ENCODE measurements at places on chromosomes 12 and 14.

DNA sequence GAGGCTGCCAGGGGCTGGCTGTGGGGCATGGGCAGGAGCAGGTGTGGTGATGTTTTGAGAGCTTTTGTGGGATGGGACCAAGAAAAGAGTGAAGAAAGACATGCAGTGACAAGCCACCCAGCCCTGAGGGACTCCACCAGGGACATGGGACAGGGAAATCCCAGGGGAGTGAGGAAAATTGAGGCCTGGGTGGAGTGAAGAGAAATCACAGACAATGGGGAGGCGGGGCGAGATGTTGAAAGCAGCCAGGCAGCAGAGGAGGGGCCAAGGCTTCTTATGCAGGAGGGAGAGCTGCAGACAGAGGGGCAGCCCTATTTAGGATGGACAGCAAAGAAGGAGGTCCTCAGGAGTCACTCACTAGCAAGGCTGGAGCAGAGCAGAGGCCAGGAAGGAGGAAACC lies 4.2 kb upstream of the KRT1 start:
- DNase-seq, result no peak

DNA sequence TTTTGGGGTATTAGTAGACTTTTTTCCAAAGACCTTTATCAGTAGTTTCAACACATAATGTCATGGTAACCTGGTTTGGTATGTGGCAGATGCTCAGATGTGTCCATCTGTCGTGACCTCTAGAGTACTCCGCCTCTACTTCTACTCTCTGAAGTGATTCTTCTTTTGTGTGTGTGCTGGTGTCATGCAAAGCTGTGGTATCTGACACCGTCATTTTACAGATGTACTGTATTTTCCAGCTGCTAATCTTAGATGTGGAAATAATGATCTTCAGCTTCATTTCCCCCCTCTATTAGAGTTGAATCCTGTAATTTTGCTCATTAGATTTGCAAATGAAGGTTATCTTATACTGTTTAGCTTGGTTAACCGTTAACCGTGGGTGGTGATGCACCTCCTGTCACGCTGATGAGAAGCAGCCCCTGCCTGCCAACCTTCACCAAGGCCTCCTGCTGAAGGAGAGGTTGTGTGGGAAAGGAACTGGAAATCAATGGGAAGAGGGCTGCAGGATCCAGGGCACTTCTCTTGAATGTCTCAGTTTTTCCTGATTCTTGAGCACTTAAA lies 222.4 kb upstream of the AMIGO2 start:
- no peak for DNase-seq

GRCh38 chr14:56181681-56182085 lies 63.5 kb downstream of the PELI2 start:
- no peak for DNase-seq

DNA sequence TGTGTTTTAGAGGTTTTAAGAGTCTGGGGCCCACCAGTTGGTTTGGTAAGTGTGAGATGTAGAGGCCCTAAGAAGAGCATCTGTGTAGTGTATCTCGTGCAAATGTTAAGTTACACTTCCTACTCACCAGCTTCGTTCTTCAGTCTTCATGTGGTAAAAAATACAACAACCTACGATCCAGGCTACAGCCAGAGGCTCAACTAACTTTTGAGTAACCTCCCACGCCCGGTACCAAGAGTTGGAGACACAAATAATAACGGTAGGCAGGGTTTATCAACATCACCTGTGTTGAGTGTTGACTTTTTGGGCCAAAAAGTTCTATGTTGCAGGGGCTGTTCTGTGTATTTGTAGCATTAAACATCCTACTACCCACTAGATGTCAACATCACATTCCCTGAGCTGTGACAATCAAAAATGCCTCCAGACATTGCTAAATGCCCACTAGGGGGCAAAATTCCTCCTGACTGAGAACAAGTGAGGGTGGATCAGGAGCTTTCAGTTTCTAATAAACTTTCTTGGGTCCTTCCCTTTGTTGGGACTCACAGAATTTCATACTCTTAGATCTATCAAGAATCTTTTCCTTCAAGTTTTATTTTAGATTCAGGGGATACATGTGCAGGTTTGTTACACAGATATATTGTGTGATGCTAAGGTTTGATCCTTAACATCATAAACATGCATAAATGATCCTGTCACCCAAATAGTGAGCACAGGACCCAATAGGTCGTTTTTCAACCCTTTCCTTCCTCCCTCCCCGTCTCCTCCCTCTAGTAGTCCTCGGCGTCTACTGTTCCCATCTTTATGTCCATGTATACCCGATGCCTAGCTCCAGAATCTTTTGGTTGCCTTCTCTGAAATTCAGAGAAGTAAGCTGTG lies 94.7 kb downstream of the SLC2A13 start:
- DNase-seq, result peak; percentile 46

GRCh38 chr14:104664588-104664987 lies 24.8 kb upstream of the INF2 start:
- DNase-seq, result no peak

GRCh38 chr12:123019841-123020138 lies 39.3 kb downstream of the ARL6IP4 start:
- no peak for DNase-seq

GRCh38 chr14:35911097-35911496 lies 85.0 kb downstream of the BRMS1L start:
- DNase-seq, result no peak

- no peak for DNase-seq
Measured at GRCh38 chr14:97275276-97275675, 478.1 kb downstream of the VRK1 start.

DNA sequence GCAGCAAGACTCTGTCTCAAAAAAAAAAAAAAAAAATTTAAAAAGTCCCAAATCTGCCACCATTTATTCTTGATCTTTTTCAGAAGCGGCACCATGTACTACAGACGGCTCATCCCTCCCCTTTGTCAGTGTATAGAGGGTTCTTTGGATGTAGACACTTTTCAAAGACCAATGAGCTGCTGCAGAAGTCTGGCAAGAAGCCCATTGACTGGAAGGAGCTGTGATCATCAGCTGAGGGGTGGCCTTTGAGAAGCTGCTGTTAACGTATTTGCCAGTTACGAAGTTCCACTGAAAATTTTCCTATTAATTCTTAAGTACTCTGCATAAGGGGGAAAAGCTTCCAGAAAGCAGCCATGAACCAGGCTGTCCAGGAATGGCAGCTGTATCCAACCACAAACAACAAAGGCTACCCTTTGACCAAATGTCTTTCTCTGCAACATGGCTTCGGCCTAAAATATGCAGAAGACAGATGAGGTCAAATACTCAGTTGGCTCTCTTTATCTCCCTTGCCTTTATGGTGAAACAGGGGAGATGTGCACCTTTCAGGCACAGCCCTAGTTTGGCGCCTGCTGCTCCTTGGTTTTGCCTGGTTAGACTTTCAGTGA lies 6.5 kb upstream of the ACACB start:
- DNase-seq, result no peak

DNA sequence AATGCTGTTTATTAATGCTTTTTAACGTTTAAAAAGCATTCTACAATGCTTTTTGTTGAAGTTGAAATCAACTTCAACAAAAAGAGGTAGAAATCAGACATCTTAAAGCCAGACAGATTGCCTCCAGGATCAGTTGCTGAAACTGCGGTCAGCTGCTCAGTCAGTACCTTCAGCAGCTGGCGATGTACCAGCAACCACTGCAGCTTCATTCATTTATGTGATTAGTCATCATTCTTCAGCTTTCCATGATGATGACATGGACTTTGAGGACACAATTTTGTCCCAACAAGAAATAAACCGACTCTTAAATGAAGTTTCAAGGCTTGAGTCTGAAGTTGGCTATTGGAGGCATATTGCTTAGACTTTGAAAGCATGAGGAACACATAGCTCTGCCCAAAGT lies 31.5 kb upstream of the NUAK1 start:
- no peak for DNase-seq

GRCh38 chr12:113208041-113208934 lies 13.0 kb upstream of the TPCN1 start:
- no peak for DNase-seq

- no peak for DNase-seq
Measured at GRCh38 chr12:18400186-18400585, 138.9 kb downstream of the PIK3C2G start.

DNA sequence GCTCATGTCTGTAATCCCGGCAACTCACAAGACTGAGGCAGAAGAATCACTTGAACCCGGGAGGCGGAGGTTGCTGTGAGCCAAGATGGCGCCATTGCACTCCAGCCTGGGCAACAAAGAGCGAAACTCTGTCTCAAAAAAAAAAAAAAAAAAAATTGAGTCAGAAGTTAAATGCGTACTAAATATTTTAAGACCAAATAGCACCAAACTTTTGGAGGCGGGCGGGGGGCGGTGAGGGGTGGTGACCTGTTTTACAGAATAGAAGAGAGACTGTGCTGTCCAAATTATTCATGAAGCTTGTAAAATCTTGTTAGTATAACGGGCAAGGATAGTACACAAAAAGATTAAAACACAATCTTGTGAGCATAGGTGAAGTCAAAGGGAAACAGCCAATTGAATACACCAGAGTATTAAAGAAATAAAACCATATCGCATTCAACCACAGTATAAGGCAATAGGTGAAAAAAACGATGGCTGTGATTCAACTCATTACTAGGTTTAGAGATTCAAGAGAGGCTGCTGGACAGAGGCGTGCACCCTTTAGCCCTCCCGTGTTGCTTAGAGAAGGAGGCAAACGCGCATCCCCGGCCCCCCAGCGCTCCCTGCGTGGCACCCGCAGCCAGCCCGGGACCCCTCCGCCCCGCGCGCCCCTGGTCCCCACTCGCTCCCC lies 571 bp downstream of the ZNF891 start:
- no peak for DNase-seq

DNA sequence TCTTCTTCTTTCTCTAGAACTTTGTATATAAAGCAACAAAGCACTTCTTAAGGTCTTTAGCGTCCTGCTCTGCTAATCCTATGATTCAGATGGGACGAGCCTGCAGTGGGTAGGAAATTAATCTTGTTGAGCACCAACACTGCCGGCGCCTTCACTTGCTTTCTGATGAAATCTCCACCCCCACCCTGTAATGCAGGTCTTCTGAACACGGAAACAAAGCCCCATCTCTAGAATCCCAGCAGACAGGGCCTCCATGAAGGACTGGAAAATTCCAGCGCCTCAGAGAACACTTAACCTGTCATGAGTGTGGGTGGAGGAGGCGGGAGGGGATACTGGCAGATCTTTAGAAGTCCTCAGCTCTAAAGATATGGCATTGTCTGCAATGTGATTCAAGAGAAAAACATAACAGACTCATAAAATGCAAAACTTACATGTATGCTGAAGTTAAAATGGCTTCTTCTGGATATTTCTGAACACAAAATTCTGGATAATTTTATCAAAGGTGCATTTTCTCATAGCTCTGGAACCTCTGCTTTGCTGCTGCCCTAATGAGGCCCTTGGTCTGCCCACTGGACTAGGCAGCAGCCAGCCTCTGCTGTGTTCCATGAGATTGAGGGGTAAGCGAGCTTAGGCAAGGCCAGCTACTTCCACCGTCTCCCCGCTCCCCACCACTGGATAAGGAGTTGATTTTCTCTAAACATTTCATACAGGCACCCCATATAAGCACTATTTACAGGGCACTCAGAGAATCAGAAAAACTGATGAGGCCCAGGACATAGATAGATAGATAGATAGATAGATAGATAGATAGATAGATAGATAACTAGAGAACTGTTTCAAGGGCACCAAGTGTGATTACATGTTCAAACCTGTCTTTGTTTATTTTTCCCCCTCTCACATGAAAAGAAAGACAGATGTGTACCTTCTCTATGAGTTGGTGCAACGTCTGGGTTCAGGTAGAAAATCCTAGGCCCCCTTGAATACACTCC lies 43.1 kb downstream of the ZFP36L1 start:
- DNase-seq, result no peak

DNA sequence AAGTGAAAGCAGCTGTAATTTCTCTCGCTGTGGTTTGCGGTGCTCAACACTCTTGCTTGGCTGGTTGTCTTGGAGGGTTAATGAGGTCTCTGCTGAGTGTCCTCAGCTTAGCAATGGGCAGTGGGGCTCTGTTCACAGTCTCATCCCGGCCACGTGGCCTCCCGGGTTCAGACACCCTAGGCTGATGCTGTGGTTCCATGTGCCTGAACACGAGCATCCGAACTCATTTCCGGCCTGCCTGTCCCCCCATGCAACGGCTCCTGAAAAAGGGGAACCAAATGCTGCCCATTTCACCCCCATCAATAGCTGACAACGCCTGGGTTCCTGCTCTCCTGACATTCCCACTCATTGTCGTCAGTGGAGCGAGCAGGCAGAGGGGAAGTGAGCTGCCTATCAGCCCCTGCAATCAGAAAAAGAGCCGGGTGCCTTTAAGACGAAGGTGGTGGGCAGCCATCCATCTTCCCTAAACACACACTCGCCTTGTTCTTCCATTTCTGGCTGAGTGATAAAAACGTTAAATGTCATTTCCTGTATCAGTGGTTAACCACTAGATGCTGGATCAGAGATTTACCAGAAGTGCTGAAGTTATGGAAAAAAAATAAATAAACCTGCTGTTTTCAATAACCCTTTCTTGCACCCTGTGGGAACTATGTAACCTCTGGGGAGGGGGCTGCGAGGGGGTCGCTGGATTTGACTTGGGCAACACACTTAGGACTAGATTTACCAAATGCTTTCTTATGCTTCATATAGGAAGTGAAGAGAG lies 60.3 kb upstream of the BCL2L14 start:
- peak; percentile 61 for DNase-seq

DNA sequence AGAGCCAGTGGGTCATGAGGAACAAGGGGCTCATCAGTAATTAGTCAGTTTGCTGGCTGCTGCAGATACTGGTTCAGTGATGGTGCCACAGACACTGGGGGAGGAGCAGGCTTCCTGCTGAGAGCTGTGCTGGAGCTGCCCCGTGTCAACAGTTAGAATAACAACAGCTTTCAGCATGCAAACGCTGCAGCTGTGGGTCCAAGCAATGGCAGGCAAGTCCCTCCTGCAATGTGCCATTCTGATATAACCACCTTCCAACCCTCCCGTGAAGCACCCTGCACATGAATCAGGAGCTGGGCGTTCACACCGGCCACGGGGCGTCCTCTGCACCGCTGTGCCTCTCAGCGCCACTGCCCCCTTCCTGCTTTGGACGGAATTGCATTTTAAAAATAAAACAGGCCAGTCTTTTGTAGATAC lies 258.4 kb upstream of the SFSWAP start:
- DNase-seq, result peak; percentile 18

- no peak for DNase-seq
Measured at GRCh38 chr12:62278022-62278421, 17.8 kb downstream of the USP15 start.

- DNase-seq, result no peak
Measured at GRCh38 chr12:64611341-64612284, 1.3 kb downstream of the RASSF3 start.

- DNase-seq, result no peak
Measured at GRCh38 chr12:111248236-111249017, 120.5 kb downstream of the PHETA1 start.

All from activated CD4-positive, alpha-beta T cell treated with anti-CD3 and anti-CD28 coated beads for 24 hours (primary cell).